MCF 10A (cell line): ENCODE measurements at places on chromosomes 6 and 20.
A peak's percentile ranks its signal among the peaks of the same experiment; 100 is the strongest.

DNA sequence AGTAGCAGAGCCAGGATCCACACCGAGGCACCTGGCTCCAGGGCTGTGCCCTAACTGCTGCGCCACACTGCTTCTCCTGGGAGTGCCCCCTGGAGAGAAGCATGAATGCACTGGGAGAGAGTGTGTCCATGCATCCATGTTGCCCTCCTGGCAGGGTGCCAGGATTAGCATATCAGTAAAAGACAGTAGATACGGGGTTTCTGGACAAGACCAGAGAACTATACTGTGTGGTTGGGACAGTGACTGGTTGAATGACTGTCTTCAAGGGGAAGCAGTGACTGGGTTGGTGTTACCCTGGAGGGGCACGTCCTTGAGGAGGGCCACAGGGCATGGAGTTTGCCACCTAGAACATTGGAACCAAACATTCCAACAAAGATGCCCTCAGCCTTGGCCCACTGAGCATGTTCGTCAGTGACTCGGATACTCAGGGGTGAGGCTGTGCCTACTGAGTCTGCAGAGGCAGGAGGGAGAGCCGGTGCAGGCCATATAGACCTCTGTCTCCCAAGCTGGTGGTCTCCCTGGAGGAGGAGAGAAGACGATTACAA, 288.8 kb downstream of the CDC5L start:
- DNase-seq = no peak

DNA sequence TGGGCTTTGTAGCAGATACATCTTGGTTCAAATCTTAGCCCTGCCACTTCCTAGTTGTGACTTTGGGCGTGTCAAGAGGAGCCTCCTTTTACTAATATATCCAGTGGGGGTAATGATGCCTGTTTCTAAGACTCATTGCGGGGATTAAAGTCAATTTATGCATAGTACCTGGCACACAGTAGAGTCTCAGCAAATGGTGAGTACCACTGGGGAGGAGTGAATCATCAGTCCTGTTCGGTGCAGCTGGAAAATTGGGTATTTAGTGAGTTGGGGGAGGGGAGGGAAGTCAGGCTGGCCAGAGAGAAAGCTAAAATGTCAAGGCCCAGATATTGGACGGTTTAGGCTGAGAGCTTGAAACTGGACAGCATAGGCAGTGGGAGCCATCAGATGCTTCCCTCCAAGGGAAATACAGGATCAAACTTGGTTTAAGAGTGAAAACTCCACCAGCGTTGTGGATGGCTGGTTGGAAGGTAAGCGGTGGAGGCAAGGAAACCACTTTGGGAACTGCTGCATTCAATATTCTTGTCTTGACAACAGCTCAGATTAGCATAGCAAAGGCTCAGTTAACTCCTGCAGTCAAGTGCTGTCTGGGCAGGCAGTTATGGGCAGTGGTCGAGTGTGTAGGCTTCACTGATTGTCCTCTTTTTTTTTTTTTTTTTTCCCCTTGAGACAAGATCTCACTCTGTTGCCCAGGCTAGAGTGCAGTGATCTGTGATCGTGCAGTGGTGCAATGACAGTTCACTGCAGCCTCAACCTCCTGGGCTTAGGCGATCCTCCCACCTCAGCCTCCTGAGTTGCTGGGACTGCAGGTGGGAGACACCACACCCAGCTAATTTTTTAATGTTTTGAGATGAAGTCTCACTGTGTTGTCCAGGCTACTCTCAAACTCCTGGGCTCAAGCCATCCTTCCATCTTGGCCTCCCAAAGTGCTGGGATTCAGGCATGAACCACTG, 12.9 kb downstream of the PPP1R16B start:
- no peak for DNase-seq

DNA sequence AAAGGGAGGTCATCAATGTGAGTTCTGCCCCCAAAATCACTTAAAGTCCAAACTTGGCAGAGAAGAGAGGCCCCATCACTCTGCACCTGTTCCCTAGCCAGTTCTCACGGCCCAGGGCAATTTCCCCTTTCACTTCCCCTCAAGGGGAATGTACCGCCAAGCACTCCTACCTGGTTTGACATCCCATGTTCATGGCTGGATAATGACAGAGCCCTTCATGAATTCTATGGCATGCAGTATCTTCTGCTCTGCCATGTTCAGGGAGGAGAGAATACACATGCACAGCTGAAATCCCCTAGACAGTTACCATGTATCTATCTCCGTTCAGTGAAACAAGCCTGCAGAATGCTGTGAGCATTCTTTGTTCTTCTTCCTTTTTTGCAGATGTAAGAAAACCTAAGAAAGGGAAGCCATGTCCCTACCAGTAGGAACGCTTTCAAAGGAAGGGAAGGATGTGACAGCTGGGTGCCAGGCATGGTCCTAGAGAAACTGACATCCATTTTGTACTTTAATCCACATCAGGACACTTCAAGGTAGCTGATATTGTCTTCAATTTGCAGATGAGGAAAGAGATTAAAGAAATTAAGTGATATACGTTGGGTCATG, 79.8 kb upstream of the ARID1B start:
- no peak for DNase-seq

- DNase-seq = no peak
Observed at GRCh38 chr6:156618600-156619205, 158.5 kb upstream of the ARID1B start.

DNA sequence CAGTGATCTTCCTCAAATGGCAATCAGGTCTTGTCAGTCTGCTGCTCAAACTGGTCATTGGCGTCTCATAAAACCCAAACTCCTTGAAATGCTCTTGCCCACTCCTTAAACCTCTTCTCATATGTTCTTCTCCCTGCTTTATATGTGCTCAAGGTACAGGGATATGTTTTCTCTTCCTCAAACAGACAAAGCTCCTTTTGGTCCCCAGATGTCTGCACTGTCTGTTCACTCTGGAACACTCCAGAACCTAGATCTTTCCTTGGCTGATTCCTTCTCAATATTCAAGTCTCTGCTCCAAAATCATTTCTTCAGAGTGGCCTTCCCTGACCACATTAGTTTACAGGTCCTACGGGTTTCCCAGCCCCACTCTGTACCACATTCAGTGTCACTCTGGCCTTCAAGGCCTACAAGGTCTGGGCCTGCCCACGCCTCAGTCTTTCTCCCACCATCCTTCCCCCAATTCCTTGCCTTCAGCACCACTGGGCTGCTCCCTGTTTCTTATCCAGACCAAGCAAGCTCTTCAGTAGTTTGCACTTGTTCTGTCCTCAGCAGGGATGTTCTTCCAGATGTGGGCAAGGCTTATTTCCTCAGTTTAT, 9.0 kb downstream of the THEMIS start:
- DNase-seq = no peak

- no peak for DNase-seq
Observed at GRCh38 chr6:80636689-80637088, 530.2 kb downstream of the BCKDHB start.

DNA sequence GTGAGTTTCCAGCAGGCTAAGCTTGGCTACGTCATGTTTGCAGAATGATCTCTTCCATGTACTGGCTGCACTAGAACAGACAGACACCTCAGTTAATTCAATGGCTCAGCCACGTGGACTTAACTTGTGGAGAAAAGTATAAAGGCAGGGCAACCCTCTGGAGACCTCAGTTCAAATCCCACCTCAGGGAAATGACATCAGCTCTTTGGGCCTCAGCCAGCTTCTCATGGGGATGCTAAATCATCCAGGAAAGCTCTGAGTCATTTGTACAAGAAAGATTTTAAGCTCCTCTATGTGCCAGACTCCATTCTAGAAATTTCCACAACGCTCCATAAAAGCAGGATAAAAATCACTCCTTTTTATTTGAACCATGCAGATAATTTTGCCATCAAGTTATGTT, 128.5 kb upstream of the SALL4 start:
- peak; percentile 82 for DNase-seq

DNA sequence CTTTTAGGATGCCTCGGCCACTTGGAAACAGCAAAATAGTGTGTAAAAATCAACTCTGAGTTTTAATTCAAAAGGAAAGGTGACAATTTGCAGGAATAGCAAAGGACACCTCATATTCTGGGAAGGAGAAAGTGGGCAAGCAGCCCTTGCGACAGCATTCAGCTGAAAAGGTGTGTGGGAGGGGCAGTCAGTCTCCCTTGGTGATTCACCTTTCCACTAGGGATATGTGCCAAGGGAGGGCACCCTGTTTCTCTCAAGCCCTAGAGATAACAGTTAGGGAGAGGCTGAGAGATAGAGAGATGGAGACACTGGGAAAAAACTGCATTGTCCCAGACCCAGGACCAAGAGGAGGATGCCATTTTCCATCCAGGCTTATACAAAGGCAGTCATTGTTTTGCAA, 228.1 kb downstream of the EPM2A start:
- DNase-seq = peak; percentile 60

DNA sequence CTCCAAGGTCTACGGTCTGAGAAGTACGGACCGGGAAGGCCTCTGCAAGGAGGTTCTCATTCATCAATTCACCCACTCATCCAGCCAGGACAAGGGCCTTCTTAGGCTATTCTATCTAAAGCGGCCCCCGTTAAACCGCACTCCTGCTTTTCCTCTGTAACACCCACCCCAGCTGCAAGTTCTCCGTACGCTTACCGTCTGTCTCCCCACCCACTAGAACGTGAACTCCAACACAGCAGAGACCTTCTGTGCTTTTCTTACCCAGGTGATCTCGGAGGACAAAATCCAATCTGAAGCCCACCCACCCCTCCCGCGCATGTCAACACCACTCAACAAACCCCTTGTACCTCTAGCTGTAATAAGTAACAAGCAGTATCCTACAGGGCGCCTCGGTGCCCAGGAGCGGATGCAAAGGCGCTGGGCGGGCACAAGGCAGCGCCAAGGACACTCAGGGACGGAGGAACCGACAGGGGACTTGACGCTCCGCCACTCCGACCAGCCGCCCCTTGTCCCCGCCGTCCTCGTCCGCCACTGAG, 351 bp downstream of the AURKA start:
- DNase-seq = no peak

DNA sequence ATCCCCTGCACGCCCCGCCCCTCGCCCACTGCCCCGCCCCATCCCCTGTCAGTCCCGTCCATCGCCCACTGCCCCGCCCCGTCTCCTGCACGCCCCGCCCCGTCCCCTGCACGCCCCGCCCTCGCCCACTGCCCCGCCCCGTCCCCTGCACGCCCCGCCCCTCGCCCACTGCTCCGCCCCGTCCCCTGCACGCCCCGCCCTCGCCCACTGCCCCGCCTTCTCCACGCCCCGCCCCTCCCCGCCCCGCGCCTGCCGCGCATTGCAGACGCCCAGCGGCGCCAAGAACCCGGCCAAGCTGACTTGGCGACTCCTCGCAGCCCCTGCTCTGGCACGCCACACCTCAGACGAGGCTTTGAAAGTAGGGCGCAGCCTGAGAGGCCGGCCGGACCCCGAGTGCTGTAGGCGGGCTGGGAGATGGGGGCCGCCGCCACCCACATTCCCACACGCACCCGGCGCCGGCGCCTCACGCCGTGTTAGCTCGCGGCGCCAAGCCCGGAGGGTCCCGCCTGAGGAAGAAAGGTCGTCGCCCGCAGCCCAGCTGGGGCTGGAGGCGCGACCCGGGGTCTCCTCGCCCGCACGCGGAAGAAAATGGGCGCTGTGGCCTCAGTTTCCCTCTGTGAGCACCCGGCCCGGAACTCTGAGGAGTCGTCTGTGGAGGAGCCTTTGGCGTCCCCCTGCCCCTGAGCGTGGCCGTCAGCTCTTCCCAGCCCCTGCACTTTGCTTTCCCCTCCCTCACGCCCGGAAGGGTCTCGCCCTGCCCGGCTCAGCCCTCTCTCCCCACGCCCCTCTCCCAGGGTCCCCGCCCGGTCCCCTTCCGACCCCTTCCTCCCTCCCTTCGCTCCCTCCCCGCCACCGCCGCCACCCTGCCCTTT, at the start of gene RAD21L1:
Gene RAD21L1 (plus strand): TSS at position 262 of the 872 bp plus-strand sequence. CDS start 2,410 bp downstream, outside the sequence.
- DNase-seq = peak; percentile 67

DNA sequence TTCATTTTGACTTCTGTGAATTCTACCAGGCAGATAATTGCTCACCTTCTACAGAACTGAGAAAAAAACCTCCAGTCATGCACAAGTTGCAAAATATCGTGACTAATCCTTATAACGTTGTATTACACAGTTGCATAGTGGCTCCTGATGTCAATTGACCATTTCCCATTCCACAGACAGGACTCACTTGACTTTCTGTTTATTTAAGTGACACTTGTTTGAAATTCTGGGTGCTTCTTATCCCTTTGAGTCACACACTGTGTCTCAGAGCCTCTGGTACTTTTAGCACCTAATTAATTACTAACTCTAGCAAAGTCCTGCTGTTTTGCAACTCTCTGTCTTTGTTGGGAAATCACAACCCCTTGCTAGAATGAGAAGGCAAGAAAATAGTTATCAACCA, 16.2 kb upstream of the RSPO3 start:
- peak; percentile 80 for DNase-seq

- DNase-seq = peak; percentile 20
Observed at GRCh38 chr6:16163535-16164300, 34.8 kb downstream of the MYLIP start.

DNA sequence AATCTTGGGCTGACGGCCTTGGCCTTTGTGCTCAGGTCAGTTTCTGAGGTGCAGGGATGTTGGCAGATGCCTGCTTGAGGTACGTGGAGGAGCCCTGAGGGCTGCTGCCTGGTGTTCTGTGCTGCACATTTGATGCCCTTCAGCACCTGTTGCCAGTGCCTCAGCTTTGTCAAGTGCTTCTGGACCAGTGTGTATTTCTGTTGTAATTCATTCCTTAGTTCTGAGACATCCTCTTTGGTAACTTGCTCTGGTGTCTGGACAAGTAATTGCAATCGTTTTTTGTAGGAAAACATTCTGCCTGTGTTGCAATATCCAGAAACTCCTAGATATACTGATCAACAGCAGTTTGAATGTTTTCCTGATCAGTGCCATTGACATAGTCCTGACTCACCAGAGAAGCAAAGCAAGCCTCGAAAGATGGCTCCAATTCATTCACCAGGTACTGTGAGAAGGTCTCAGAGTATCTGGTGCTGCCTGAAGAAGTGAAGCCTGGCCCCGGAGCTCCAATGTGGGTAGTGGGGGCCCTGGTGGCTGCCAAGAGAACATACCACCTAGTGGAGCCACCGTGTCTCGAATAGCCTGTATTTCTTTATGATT, 26.7 kb downstream of the ZNF337 start:
- peak; percentile 82 for DNase-seq

- DNase-seq = peak; percentile 27
Observed at GRCh38 chr6:155352811-155353210, 38.5 kb upstream of the TFB1M start.

DNA sequence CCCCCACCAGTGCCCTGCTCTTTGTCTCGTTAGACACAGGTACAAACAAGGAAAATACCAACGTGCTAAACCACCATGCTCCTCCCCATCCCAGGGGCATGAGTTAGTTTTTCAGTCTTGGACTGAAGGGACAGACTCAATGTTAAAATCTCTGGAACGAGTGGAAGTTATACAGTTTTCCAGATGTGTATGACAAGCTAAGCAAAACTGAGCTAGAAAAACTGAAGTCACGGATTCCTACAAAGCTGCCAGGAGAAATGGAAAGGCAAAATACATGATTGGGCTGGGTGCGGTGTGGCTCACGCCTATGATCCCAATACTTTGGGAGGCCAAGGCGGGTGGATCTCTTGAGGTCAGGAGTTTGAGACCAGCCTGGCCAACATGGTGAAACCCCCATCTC, 34.3 kb upstream of the QKI start:
- DNase-seq = no peak
